Left renal pelvis (tissue), 4 donors: ENCODE measurements at places on chromosomes 7 and 10.

DNA sequence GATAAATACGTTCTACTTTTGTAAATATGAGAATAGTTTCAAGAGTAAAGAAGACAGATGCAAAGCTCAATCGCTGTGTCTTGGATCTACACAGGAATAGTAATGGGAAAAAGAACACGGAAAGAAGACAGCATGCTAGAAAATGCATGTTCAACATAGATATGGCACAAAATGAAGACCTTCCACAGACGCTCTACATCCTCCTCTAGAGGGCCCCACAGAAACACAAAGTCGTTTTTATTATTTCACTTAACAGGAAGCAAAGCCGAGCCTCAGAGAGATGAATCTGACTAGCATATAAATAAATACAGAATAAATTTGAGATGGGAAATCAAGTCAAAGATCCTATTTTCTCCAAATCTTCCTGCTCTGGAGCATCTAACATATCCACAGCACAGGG, 292.6 kb downstream of the PARD3 start:
- no peak for DNase-seq

- DNase-seq: no peak
Measured at GRCh38 chr10:69406816-69407580, 9.7 kb downstream of the TACR2 start.

GRCh38 chr7:51965454-51965853, 648.8 kb upstream of the COBL start:
- no peak for DNase-seq

DNA sequence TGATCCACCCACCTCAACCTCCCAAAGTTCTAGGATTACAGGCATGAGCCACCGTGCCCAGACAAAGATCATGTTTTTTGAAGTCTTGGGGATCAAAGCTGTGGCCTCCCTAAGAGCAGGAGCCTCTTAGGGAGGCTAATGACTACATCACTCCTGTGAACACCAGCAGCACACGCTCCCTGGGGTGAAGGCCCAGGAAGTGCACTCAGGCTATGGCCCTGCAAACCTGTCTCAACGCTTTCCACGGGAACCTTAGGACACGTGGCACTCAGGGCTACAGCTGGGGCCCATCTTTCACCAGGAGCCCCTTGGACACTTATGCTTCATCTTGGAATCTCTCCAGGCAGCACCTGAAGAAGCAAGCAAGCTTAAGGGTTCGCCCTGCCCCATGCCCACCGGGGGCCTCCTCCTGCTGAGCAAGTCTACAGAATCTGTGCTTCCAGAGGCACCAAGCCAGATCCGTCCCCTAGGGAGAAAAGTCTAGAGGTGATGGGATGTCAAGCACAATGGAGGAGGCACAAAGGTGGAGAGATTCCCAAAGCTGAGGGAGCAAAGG, 18.4 kb downstream of the VSTM4 start:
- no peak for DNase-seq

- no peak for DNase-seq
Measured at GRCh38 chr10:101231912-101232689, 2.8 kb upstream of the LBX1 start.

DNA sequence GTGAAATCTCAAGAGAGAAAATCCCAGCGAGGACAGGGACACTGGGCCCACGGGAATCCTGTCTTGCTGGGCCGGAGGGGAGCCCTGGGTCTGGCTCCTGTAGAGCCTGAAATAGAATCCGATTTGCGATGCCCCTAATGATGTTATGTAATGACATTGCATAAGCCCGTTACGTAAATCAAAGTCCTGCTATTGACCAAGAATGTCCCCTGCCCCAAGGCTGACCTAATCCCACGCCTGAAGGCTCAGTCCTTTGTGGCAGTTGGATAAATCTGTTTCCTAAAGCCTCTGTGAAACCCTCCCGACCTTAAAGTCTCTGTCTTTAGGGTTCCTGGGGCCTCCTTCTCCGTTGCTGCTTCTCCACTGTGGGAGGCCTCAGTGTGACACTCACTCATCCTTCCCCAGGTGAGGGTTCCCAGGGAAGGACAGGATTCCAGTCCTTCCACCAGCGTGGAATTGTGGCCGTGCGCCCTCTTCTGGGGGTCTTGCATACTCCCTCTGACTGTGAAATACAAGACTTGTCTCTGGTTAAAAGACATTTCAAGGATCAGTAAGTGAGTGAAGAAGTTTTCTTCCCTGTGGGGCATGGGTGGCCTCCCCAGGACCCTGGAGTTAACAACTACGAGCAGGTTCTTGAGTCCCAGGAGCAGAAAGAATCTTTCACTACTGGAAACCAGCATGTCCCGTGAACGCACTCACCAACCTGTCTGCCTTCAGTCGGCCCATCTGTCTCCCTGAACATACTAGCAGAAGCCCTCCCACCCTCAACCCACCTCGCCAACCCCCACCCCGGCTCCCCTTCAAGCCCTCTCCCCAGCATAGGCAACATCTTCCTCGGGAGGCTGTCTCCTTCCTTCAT, 19.8 kb downstream of the ZNF467 start:
- DNase-seq: no peak

DNA sequence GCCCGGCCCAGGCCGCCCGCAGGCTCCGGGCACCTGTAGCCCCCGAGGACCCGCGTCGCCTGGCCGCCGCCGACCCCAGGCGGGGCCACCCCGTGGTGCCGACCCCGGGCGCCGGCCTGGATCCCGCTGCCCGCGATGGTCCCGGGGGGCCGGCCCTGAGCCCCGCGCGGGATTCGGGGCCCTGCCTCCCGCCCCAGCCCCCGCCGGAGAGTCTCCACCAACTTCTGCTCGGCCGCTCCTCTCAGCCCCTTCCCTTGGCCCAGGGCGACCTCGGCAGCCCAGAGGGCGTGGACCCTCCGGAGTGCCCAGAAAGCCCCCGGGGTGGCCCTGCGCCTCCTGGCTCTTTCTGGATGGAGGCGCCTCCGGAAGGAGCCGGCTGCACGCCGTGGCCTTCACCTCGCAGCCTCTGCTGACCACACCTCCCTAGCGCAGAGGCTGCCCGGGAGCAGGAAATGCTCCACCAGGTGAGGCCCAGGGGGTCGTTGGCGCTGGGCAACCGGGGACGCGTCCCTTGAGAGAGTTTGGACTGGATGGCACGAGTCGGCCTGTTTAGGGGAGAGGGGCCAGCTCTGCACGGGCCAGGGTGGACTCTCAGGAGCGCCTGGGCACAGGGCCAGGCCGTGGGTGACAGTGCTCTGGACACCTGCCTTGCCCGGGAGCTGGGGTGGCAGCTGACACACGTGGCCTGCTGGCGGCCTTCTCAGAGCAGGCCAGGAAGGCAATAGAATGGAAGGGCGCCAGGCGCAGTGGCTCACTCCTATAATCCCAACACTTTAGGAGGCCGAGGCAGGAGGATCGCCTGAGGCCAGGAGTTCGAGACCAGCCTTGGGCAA, 529 bp downstream of the ZNF853 start:
- DNase-seq: no peak

DNA sequence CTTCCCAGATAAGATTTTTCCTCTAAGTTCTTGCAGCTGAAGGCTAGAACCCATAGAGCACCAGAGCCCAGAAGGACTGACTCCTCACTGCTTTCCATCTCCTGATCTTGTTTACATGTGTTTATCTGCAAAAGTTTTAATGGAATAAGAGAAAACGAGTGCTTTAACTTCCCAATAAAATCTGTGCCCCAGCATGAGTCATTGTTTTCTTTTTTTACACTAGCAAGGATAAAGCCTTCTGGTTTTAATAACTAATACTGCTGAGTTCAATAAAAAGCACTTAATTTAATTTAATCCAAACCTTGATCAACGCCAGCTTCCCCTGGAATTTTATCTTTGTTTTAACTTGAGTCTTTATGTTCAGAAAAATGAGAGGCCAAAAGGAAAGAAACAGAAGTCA, 227.6 kb downstream of the HPSE2 start:
- no peak for DNase-seq

- no peak for DNase-seq
Measured at GRCh38 chr7:39035903-39036302, 58.2 kb downstream of the POU6F2 start.

DNA sequence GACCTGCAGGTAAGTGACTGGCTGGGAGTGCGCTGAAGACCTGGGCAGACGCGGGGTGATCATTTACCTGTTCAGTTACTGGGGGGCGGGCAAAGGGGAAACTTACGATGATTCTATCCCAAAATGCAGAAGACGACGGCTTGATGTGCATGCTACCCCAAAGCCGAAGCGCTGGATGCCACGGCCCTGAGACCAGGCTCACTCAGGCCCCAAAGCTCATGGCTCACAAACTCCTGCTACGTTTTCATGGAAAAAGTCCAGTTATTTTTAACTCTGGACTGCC, 200.6 kb downstream of the DIP2C start:
- no peak for DNase-seq

GRCh38 chr7:25894902-25895791, 256.9 kb upstream of the NFE2L3 start:
- DNase-seq: peak; percentile 51

DNA sequence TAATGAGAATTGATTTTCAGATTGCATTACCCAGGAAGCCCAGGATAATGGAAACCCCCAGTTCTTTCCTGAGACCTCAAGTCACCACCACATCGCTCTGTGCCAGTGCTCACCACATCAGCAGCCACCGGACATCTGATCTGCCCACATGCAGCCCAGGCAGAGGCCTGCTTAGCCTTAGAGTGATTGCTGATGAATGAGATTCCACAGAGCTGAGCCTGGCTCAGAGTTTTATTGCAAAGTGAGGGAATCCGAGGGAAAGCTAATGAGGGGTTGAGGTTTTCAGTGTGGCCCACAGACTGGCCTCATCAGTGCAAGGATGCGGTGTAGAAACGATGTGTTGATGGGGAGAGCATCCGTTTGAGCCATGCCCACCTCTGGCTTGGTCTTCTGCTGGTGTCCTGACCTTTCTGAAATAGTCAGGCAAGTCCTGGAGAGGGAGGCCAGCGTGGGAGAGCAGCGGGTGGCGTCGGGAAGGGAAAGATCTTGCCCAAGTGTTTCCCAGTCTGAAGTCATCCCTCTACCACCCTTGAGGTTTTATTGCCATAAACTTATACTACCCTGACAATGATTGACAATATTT, 120.3 kb downstream of the ITIH5 start:
- no peak for DNase-seq
